HL-60 (cell line): ENCODE measurements at places on chromosomes 12 and 14.

GRCh38 chr14:35821564-35822411 lies 4.3 kb upstream of the BRMS1L start:
- peak; percentile 42 for DNase-seq

- no peak for DNase-seq
Measured at GRCh38 chr14:71686677-71687076, 245.6 kb upstream of the RGS6 start.

DNA sequence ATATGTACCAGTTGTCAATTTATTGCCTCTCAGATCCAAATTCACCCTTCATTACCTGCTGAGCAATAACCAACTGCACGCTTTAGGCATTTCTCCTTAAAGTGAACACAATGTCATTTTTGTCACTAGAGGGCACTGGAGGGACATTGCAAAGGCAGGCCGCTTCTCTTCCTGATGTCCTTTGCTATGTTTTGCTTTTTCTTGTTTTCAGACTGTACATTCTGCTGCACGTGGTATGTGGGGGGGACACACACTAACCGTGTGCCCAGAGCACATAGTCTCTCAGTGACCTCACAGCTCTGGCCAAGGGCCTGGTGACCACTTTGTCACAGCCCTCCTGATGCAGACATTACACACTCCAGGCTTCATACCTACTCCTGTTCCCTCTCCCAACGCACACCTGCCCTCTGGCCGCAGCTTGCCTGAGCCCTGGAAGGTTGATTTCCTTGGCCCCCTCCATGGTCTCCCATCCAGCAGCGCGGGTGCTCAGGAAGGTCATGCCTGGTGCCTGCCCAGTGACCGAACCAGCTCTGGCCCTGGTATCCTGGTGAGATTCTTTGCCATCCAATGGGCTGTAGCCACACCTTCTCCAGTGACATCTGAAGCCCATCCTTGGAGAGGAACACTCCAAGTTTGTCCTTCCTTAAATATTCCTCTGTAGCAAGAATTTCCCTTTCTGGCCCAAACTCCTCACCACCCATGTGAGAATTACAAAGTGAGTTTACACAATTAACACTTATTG lies 39.9 kb downstream of the MYO1H start:
- DNase-seq, result peak; percentile 16

- no peak for DNase-seq
Measured at GRCh38 chr12:76106631-76107030, 22.1 kb upstream of the NAP1L1 start.

GRCh38 chr14:61153431-61153830 lies 127.7 kb downstream of the TMEM30B start:
- DNase-seq, result no peak

- DNase-seq, result no peak
Measured at GRCh38 chr12:16043480-16043879, 132.3 kb downstream of the DERA start.

- no peak for DNase-seq
Measured at GRCh38 chr12:113457710-113458109, 14.0 kb downstream of the LHX5 start.

- DNase-seq, result no peak
Measured at GRCh38 chr14:104436047-104436591, 143.4 kb upstream of the C14orf180 start.

- DNase-seq, result no peak
Measured at GRCh38 chr12:510071-510825, 50.5 kb downstream of the B4GALNT3 start.

DNA sequence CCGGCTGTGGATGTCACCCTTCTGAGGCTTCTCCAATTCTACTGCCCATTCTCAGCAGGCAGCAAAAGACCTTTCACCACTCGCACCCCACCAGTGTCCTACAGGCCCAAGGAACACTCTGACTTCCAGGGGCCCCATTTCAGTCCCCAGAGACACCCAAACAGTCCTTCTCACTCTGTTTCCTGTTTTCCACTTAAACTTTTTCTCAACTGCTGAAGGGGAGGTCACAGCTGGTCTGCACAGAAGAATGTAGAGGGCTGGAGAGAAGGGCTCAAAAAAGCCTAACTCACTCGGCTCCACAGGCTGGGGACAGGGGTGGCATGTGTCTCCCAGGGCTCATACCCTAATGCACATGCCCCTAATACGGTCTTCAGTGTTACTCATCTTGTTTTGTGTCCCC lies 4.2 kb upstream of the DTX1 start:
- no peak for DNase-seq

GRCh38 chr14:50001151-50001998 lies 108.5 kb downstream of the ARF6 start:
- DNase-seq, result no peak

GRCh38 chr14:85178864-85179263 lies 351.1 kb upstream of the FLRT2 start:
- no peak for DNase-seq

DNA sequence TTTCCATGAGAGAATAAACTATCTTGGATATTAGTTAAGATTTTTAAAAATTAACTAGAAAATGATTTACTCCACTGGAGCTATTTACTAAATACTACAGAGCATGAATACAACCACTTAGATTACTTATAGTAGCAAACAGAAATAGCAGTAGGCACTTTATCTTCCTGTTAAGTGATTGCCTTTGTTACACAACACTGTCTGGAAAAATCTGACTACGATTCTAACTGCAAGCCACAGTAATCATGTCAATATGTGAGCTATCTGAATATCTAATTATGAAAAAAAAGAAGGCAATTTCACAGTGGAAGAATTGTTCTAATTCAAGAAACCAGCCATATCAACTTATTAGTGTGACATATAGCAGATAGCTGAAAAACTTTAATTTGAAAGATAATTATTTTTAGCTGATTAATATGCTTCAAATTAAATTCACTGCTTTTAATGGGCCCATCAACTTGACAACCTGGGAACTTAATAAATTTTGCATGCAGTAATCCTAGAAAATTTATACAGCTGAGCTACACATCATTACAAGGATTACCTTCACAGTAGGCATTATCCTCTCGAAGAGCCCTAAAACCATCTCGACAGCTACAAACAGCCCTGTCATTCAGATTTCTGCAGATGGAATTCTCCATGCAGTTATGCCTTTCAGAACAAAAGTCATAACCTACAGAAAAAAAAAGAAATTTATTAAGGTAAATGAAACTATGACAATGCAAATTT lies 172.8 kb downstream of the NELL2 start:
- DNase-seq, result no peak

- DNase-seq, result no peak
Measured at GRCh38 chr12:130633771-130634170, 82.3 kb downstream of the RIMBP2 start.

GRCh38 chr12:86261142-86261541 lies 5.0 kb upstream of the MGAT4C start:
- DNase-seq, result no peak

- no peak for DNase-seq
Measured at GRCh38 chr12:30257618-30258017, 438.1 kb downstream of the IPO8 start.

DNA sequence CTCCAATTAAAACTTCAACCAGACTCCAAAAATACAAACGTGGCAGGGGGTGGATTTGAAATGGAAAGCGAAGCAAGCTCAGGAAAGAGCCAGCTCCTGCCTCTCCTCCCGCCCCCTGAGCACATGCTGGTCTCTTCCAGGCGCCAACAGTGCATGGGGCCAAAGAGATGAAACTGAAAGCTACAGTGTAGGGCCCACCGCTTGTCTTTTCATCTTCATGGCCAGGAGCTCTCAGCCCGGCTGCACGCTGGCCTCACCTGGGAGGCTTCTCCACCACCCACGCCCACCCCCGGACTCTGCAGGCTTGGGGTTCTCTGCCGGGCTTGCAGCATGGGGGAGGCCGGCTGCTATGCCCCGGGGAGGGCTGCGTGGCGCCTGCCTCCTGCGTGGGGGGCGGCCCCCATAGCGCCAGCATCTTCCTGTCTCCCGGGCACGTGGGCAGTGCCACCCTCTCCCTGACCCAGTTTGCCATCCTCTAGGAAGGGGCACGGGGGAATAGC lies 2.0 kb downstream of the RIMBP2 start:
- no peak for DNase-seq

GRCh38 chr12:8493084-8493483 lies 20.2 kb upstream of the CLEC4D start:
- peak; percentile 86 for DNase-seq

DNA sequence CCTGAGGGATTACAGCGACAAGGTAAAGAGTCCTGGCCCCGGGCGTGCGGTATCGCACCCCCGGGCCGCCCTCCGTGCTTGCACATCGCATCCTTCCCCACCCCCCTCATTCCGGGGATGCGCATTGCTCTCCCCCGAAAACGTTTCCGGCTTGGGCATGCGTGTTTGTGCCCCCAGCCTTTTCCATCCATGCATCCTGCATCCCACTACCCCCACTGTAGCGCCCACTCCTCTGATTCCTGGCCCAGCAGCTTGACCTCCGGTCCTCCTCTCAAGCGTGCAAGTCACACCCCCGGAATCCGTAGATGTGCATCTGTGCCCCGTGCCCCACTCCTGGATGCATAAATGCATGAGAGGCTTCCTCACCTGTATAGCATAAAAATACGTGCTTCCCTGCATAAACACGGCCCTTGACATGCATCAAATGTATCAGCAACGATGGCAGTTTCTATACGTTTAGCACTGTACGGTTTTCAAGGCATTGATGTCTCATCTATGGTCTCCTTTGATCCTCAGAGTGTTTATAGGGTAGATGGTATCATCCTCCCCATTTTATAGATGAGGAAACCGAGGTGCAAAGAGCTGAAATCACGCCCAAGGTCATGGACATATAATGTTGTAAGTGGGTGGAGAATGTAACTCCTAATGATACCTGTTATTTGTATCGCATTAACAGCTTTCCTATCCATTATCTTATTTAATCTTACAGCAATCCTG lies 484 bp downstream of the RIC8B start:
- no peak for DNase-seq

DNA sequence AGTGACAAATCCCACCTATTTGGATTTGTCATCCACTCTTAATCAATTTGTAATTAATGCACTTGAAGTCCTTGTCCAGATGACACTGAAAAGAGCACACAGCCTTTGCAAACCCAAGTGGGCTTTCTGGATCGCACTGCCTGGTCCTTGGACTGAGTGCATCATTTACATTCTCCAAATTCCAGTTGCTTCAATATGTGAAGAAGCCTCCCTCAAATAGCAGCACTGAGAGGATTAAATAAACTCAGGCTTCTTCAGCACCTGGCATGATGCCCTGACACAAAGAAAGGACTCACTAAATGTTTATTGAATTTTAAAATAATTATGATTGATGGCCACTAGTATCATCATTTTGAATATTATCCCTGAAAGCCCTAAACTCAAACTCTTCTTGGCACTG lies 496.5 kb downstream of the VRK1 start:
- no peak for DNase-seq

DNA sequence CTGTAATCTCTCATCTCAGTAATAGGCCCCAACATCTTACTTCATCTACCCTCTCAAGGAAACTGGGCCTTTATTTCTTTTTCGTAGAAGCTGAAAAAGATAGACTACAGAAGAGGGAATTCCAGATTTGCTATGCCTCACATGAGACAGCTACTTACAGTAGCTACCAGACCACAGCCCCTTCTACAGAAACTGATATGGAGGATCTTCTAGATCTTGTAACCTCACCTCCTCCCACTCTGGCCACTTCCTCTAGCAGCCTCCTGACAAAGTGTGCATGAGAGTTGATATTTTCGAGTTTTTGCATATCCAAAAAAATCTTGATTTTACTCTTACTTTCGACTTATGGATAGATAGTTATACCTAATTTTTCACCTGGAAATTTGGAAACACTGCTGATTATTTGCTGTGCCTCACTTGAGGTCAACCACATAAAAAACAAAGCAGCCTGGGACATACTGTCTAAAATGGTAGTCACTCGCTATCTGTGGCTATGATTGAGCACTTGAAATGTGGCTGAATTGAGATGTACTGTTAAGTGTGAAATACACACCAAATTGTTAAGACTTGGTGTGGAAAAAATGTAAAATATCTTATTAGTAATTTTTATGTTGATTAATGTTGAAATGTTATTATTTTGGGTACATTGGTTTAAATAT lies 86.3 kb upstream of the NID2 start:
- no peak for DNase-seq
